Aorta (tissue), 5 donors: ENCODE measurements at places on chromosomes 1 and 21. TPM values are rescaled to one million over a fixed set of nuclear protein-coding genes. Genes with fewer than 3 reads are reported as not detected.

GRCh38 chr1:166111430-166111829 is 55.4 kb downstream of the FAM78B start:
- DNase-seq, result no peak

GRCh38 chr21:23127973-23128372 is 2129.8 kb downstream of the NCAM2 start:
- no peak for DNase-seq

PGLYRP4 gene
- total RNA-seq, result not detected

DNA sequence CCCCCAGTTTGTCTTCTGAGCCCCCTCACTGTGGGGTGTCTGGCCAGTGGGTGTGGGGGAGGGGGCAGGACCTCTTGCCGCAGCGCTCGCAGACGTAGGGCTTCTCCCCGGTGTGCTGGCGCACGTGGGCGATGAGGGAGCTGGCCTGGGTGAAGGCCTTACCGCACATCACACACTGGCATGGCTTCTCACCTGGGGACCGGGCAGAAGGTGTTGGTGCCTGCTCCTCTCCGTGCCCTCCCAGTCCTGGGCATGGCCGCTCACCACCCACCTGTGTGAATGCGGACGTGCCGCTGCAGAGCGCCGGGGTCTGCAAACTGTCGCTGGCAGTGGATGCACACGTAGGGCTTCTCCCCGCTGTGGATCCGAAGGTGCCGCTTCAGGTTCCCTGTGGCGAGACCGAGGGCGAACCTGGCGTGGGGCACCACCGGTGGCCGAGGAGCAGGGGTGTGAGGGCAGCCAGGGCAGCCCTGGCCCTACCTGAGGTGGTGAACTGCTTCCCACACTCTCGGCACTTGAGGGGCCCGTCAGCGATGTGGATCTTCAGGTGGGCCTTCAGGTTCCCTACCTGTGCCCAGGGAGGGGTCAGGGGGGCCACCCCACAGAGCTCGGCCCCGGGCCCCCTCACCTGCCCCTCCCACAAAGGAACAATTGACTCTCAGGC is 32.4 kb downstream of the ZBTB17 start:
- DNase-seq, result peak; percentile 75

DNA sequence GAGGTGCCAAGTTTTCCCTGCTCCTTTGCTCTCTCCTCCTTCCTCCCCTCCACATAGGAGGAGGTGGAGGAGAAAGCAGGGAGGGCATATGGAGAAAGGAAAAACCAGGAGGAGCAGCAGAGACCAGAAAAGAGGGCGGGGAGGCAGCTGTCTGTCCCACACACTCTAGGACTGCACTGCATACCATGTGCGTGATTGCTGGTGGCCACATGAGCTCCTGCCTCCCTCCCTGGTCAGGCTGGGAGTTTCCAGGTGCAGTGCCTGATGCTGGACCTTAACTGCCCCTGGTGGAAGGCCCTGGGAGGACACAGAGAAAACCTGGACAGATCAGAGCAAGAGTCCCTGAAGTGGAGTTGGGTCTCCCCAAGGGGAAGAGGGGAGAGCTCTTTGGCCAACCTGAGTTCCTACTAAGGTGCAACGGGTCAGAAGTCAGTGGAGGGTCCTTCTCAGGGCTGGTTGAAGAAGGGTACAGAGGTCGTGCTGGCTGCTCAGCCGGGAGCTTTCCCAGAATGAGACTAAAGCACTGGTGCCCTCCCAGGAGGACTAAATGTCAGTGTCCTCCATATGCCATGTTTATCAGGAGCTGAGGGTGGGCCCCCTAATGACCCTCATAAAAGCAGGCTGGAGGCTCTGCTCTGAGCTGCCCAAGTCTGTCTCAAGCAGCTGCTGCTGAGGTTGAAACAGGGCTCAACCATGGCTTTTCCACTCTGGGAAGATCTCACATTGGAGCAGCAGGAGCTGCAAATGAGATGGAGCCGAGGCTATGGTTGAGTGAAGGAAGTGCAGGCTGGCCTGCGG is 3.5 kb upstream of the LGR6 start:
- no peak for DNase-seq

DNA sequence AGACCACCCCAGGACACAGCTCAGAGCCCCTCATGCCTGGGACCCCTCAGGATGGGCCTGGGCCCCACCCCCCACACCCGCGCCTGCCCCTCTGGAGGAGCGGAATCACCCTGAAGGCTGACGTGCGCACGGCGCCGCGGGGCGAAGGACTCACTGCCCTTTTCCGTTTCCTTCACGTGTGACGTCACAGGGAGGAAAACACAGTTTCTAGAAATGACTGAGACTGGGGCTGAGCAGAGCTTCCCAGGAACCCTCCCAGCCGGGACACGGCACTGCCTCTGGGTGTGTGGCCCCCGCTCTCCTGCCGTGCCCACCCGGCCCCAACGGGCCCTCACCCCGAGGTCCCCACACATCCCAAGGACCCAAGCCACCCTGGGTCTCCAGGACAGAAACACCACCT is 5.4 kb upstream of the TNFRSF4 start:
- no peak for DNase-seq

SPRR2B gene
- total RNA-seq, result not detected

DIRAS3 gene
- 2.2 TPM for total RNA-seq

DNA sequence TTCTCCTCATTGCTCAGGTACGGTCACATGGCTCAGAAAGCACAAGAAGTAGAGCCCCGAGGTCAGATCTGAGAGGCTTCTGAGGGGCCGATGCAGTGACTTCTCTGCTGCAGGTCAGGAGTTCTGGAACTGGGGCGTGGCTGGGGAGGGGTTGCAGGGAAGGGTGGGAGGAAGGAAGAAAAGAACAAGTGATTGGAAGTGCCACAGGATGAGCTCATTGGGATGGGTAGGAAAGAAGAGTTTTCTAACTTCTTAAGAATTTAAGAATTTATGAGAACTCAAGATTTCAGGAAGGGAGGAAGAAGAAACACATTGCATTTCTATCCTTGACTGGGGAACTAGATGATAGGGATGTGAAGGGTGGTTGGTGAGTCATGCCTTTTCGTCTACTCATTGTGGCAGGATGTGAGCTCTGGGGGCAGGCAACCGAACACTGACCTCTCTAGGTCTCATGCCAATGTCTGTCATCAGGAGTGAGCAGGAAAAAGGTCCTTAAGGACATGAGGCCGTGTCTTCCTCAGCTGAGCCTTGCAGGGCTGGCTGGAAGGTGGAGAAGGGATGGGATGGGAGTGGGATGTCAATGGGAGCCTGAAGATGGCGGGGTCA is 497 bp downstream of the FCRLB start:
- no peak for DNase-seq

- DNase-seq, result no peak
Observed at GRCh38 chr1:76340056-76340455, 265.5 kb downstream of the ST6GALNAC3 start.

ADGRL2 gene
- total RNA-seq, result 62.7 TPM

TLR5 gene
- total RNA-seq, result 20.9 TPM

LCE3E gene
- total RNA-seq, result not detected

GRCh38 chr1:112806090-112806642 is 91.0 kb upstream of the PPM1J start:
- DNase-seq, result no peak

IFFO2 gene
- 34.7 TPM for total RNA-seq

DNA sequence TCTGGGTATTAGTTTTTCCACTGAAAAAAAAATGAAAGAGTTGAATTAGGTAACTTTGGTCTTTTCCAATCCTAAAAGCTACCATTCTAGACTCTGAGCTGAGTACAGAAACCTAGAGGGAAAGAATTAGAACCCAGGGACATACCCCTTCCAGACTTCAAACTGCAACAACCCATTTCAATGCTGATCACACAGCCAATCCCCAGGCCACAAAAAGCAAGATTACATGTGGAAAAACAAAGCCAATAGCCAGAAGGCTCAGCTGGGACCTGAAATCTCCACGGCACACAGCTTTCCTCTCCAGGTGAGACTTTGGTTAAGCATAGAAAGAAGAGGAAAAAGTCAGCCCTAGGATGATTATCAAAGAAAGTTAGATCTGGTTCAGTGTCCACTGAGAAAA is 88.8 kb downstream of the JAK1 start:
- no peak for DNase-seq

TTC39A gene
- 3.6 TPM for total RNA-seq

DNA sequence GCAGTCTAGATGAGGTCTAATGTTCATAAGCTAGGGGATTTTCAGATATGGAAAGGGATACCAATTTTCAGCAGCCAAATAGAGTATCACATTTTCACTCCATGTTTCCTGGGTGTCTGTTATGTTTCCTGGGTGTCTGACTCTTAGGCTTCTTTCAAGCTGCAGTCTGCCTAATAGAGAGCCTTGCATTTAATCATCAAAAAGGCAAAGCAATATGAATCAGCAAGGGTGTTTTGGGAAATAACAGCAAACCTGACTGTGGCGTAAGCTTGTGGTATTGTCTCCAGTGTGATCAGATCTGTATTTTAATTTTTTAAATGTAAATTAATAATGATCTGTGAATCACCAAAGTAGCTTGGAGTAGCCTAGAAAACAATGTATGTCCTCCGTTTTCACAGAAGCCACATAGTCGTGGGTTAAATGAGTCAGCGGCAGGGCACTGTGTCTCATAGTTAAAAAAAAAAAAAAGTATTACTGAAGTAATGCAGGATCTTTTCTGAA is 10.4 kb downstream of the LGALS8 start:
- DNase-seq, result no peak

DNA sequence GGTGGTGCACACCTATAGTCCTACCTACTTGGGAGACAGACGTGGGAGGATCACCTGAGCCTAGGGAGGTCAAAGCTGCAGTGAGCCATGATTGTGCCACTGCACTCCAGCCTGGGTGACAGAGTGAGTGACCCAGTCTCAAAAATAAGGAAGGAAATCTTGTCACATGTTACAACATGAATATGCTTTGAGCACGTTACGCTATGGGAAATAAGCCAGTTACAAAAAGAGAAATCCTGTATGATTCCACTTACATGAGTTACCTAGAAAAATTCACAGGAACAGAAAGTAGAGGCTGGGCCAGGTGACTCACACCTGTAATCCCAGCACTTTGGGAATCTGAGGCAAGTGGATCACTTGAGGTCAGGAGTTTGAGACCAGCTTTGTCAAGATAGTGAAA is 6.7 kb upstream of the PADI6 start:
- no peak for DNase-seq

DNA sequence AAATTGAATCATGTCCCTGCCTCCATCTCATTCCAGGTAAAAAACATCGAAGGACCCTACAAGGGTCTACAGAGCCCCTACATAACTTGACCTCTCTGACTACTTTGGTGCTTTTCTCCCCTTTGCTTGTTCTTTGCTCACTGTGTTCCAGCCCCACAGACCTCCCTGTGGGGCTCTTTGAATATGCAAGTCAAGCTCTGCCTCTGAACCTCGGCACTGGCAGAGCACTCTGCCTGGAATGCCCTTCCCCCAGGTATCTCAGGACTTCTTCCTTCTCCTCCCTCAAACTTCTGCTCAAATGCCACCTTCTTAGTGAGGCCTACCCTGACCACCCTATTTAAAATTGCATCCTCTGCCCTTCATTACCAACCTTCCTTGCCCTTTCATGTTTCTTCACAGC is 87.8 kb upstream of the CD34 start:
- DNase-seq, result no peak

DNA sequence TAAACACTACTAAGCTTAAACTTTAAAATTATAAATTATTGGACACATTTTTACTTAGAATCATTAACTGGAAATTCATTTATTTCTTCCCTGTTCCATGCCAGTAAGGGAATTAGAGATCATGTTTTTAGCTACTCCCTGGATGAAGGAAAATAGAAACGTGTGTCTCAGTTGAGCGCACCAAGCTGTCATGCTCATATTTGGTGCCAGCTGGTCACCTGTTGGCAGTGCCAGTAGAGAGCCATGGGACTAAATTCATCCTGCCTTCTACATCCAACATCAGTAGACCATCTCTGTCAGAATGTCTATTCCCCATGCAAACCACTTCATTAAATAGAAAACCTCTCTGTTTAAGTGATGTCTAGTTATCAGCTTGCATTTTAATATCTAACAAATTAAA is 17.4 kb upstream of the SLC22A15 start:
- no peak for DNase-seq

DNA sequence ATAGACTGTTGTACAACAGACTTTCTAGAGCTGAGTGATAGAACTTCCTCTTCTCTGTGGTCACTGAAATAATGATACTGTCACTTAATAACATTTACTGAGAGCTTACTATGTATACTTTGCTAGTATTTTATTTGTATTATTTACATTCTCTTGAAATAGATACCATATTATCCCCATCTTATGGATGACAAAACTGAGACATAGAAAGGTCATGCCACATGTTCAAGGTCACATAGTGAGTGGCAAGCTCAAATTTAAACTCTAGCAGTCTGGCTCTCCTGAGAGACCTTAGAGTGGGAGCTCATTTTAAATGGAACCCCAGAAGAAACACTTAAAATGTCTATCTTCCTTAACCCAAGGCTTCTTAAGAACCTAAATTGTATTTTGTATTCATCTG is 266.6 kb upstream of the CAMK1G start:
- DNase-seq, result no peak

HSD3B2 gene
- total RNA-seq, result 0.55 TPM

- DNase-seq, result no peak
Observed at GRCh38 chr1:66351913-66352312, 182.0 kb upstream of the SGIP1 start.

GRCh38 chr1:199931666-199932377 is 95.7 kb upstream of the NR5A2 start:
- no peak for DNase-seq
